ENCODE measurements at places on chromosomes 2 and 18. TPM values are rescaled to one million over a fixed set of nuclear protein-coding genes. Genes with fewer than 3 reads are reported as not detected.

DNA sequence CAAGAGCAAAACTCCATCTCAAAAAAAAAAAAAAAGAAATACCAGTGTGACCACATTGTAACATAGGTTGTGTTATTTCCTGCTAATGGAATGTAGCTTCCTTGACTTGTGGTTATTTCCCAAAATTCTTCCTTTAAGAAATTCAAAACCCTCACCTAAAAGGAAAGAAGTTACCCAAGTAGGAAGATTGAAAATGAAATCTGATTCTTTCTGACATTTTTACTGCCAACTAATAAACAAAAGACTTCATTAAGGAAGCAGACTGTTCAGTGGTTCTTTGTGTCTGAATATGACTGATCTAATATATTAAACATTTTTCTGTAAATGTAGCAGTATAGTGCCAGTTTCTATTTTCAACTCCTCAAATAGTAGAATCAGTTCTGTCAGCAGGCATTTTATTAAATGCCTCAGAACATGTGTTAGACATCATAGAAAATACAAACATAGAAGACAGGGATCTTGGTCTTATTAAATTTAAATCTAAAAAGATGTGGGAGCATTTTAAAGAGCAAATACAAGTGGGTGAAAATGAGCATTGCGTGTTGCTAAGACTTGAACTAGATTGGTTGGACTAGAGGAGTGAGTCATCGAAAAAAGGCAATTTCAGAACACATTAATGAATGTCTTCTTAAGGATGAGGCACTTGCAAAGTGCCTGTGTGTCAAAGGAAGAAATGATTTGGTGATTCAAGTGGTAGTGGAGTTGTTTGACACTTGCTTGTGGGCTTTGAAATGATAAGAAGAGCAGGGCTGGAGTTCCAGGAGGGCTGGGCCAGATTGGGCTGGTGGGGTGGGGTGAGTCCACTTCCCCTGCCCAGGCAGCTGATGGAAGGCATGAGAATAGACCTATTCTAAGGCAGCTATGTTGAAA is 53.4 kb downstream of the PKP4 start:
- no peak for DNase-seq

- DNase-seq, result no peak
Measured at GRCh38 chr18:75351409-75351808, 76.1 kb downstream of the SMIM21 start.

DNA sequence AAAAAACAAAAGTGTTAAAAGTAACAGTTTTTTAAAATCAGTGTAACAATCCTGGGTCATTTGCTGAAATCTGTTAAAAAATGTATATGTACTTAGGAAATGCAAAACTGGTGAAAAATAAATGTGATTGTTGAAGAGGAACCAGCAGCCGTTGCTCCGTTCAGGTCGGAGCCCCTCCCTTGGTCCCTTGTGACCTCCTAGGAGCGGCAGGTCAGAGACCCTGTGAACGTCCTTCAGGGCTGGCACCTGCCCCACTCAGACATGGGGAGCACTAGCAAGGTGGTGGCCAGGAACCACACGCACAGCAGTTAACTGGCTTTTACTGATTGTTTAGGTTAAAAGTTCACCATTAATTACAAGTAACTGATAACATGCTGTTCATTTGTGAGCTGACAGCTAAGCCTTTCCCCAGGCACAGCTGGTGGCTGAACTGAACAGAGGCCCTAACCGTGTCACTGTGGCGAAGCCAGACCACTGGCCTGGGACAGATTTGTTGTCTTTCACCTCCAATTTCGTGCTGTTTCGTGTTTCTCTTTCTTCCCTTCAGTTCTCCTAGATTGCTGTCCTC is 159.2 kb upstream of the ALKAL2 start:
- DNase-seq, result no peak

DNA sequence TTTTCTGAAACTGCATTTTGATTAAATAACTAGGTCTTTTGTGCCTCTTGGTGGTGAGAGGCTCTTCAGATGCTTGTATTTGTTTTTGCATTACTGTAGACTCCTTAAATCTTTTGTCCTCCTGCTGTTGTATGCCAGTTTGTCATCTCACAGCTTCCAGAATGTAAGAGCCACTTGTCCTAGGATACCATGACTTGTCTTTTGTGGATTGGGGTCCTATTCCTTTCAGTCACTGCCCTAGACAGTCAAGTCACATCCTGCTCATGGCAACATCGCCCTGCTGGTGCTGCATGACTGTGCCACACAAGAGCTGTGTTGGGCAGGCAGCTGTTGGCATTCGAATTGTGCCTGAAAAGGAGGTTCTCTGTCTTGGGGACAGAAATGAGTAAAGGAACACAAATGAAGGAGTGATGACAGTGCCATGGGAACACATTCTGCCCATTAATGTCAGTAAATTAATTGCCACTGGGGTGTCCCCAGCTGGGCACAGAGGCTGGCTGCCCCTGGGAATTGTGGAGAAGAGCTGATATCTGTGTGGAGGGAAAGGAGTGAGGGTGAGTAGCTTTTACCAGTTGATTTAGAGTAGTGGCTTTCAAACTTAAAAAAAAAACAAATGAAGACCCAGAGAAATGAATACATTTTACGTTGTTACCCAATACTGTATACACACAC is 140.3 kb downstream of the ARL6IP6 start:
- no peak for DNase-seq

DNA sequence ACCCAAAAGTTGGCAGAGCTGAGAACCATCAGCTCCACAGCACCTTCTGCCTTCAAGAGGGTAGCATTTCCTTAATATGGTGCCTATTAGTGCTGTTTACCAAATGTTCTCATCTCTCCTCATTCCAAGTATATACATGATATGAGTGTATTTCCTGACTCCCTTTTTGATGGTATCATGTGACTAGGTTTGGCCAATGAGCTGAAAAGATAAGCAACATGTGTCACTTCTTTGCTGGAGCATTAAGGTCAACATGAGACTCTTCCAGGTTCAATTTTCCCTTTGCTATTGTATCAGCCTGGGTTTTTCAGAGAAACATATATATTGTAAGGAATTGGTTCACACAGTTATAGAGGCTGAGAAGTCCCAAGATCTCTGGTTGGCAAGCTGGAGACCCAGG is 310.9 kb downstream of the HRH4 start:
- DNase-seq, result no peak

GRCh38 chr18:62496262-62496661 is 26.6 kb upstream of the ZCCHC2 start:
- DNase-seq, result no peak

DNA sequence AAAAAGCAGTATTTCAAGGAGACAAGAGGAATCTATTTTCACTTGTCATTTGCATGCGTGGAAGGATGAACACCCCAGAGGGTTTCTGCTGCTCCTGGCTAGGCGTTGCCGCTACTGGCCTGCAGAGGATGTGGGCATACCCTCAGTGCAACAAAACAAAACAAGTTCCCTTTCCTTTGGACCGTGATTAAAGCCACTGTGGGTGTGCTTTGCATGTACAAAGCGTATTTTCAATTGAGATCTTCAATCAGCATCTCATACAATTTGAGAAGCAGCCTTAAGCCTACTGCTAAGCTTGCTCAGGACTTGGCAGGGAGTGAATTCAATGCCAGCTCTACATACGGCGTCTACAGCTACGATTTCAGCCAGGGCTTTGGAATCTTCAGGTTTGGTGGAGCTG is 298.4 kb downstream of the LPIN1 start:
- DNase-seq, result no peak

DNA sequence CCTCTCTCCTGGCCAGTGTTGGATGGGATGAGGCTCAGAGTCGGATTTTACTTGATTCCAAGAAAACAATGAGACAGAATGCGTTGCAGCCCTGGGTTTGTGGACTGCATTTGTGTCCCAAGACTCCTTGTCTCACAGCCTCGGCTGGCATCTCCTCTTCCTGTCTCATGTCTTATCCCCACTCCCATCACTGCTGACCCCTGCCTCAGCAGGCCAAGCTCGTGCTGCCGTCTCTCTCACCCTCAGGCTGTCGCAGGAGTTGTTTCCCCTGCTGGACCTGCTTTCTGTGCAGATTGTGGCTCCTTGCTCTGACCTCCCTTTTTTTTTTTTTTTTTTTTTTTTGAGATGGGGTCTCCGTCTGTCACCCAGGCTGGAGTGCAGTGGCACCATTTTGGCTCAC is 70.2 kb upstream of the RALBP1 start:
- DNase-seq, result no peak

GRCh38 chr2:47069628-47070154 is 85.4 kb downstream of the STPG4 start:
- peak; percentile 67 for DNase-seq

- DNase-seq, result no peak
Measured at GRCh38 chr2:177900082-177900481, 172.5 kb downstream of the PDE11A start.

GRCh38 chr2:185201063-185201462 is 537.5 kb upstream of the FSIP2 start:
- no peak for DNase-seq

- no peak for DNase-seq
Measured at GRCh38 chr18:67282796-67283195, 233.7 kb downstream of the DSEL start.

DNA sequence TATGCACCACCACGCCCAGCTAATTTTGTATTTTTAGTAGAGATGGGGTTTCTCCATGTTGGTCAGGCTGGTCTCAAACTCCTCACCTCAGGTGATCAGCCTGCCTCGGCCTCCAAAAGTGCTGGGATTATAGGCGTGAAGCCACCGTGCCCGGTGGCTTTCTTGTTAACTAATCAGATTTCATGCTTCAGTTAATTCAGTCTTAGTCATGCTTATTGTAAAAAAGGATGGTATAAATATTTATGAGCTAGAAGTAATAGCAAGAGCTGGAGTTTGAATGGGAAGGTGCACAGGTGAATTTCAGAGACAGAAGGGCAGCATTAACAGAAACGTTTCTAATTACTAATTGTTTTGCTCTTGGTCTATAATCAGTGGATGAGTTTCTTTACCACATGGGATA is 10.3 kb downstream of the GEMIN6 start:
- DNase-seq, result no peak

DNA sequence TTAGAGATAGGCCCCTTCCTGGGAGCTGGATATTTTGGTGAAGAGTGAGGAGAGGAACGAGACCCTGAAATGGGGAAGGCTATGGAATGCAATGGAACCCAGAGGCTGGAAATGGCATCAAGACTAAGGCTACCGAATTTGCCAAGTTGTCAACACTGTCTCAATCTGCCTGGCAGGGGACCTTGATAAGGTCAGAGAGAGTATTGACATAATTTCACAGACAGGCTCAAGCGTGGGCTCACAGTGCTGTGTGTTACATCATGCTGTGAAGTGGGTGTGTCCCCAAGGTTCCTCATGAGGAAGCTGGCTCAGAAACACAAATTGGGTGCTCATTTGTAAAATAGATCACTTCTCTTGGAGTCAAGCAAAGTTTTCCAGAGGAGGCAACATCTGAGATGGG is 51.8 kb upstream of the CYRIA start:
- DNase-seq, result no peak

DNA sequence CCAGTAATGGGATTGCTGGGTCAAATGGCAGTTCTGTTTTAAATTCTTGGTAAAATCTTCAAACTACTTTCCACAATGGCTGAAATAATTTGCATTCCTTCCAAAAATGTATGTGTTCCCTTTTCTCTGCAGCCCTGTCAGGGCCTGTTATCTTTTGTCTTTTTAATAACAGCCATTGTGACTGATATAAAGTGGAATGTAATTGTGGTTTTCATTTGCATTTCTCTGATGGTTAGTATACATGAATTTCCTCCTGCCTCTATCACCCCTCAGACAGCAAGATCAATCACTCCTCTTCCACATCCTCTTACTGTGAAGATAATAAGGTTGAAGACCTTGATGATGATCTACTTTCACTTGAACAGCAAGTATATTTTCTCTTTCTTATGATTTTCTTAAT is 304.8 kb upstream of the FSIP2 start:
- DNase-seq, result no peak

DNA sequence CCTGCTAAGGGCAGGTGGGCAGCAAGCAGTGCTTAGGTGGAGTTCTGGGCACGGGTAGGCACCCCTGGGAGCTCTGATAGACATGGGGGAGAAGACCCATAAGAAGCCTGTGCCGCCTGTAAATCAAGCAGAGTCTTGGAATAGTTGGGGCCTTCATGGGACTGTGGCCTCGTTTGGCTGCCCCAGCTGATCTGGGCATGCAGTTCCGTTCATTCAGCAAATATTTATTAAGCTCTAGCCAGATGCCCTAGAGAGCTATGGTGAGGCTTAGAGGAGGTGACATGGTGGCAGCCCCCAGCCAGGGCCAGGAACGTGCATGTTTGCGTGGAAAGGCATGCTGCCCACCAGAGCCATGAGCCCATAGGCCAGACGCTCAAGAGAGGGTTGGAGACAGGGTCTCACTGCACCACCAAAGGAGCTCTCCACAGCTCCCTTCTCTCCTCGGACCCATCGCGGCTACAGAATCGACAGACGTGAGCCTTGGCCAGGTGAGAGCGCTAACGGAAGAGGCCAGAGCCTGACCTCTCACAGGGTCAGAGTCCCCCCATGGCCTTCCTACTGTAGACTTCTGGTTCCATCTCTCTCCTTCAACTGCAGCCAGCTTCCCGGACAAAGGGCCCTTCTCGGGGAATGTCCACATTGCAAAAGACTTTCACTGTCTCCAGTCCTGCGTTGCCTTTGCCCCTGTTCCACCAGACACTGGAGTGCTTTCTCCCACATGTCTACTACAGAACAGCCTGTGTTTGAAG is 135.7 kb downstream of the INHBB start:
- DNase-seq, result no peak

DNA sequence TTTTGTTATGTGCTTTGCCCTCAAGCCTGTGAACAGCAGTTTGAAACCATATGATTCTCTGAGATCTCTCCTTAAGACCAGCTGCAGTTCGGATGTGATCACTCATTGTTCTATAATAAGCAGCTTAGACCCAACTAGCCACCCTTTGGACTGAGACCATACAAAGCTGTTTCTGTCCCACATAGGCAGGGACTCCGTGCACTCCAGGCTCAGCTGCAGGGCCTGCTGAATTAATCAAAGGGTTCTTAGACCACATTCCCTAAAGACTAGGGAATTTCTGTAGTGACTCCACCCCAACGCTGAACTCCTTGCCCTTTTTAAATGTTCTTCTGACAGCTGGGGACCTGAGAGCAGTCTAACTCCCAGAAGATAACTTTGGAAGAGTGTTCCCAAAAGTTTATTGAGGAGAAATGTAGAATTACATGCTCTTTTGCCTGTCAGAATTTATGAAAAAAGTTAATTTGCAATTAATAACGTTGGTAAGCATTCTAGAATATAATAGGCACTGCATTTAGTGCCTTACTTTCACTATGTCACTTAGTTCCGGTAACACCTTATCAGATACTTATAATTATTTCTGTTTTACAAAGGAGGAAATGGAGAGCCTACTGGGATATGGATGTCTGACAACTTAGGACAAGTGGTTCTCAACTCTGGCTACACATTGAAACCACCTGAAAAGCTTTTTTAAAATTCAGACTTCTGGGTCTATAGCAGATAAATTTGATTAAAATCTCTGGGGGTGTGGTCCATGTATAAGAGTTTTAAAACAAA is 42.3 kb downstream of the GULP1 start:
- DNase-seq, result no peak

The SLC9A4 gene
- polyA plus RNA-seq, result not detected

The TRAF3IP1 gene
- polyA plus RNA-seq, result 18.7 TPM

The SLC4A3 gene
- polyA plus RNA-seq, result 13.7 TPM

The FAM110C gene
- 6.6 TPM for polyA plus RNA-seq

The SNORC gene
- polyA plus RNA-seq, result 2.7 TPM

The ZNF532 gene
- polyA plus RNA-seq, result 144 TPM

The CXCR2 gene
- polyA plus RNA-seq, result 0.34 TPM
